ENCODE measurements at places on chromosomes 1 and 21. TPM values are rescaled to one million over a fixed set of nuclear protein-coding genes. Genes with fewer than 3 reads are reported as not detected.

- H3K4me1 ChIP-seq: no peaks in the 10 kb centered on the region
- no peaks in the 10 kb centered on the region for H3K27me3 ChIP-seq
- no peak overlapping the region for H3K4me3 ChIP-seq
- no peaks in the 10 kb centered on the region for H3K36me3 ChIP-seq
- no peak overlapping the region for H3K27ac ChIP-seq
Measured at GRCh38 chr1:108124023-108124422, 76.1 kb downstream of the SLC25A24 start.

DNA sequence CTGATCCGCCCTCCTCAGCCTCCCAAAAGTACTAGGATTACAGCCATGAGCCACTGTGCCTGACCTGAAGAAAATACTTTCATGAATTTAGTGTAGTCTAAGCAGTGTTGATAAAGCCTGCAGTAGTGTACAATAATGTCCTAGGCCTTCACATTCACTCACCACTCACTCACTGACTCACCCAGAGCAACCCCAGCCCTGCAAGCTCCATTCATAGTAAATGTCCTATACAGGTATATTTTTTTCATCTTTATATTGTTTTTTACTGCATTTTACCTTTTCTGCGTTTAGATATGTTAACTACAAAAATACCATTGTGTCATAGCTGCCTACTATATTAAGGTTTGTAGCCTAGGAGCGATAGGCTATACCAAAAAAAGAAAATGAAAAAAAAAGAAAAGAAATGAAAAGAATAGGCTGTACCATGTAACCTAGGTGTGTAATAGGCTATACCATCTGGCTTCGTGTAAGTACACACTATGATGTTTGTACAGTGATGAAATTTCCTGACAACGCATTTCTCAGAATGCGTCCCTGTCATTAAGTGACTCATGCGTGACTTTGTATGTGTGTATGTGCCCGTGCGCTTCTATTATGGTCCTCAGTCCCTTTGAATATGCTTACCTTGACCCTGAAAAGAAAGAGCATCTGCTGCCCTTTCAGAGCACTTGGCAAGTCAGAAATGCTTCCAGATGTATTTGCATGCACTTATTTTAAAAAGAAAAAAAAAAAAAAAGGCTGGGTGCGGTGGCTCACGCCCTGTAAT, 9.2 kb upstream of the SLAMF8 start:
- no peak overlapping the region for H3K27ac ChIP-seq
- no peaks in the 10 kb centered on the region for H3K36me3 ChIP-seq
- peaks cover 6% of the 10 kb centered on the region for H3K27me3 ChIP-seq

- H3K4me3 ChIP-seq: no peak overlapping the region
- no peak overlapping the region for H3K27ac ChIP-seq
- H3K36me3 ChIP-seq: no peaks in the 10 kb centered on the region
- H3K4me1 ChIP-seq: no peaks in the 10 kb centered on the region
- H3K27me3 ChIP-seq: no peaks in the 10 kb centered on the region
- DNase-seq: peak; percentile 95
Measured at GRCh38 chr1:113534130-113534817, 144.0 kb downstream of the MAGI3 start.

DNA sequence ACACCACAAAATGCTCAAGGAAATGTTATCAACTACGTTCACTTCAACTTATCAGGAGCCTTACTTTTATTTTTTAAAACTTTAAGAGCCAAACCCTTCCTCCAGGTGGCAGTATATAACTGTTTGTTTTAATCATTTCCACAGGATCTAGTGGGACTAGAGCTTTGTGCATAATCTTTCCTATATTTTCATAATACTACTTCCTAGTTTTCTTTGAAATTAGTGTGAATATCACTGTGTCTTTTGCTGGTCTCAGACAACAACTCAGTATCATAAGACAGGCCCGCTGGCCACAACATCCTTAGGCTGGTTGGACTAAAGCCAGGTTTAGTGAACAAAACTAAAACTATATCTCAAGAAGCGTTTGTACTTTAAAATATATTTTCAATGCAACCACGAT, 145.5 kb downstream of the TIAM1 start:
- H3K4me1 ChIP-seq: no peaks in the 10 kb centered on the region
- no peaks in the 10 kb centered on the region for H3K36me3 ChIP-seq
- peak; percentile 79 for DNase-seq
- no peaks in the 10 kb centered on the region for H3K27me3 ChIP-seq
- no peak overlapping the region for H3K4me3 ChIP-seq
- H3K27ac ChIP-seq: no peak overlapping the region

DNA sequence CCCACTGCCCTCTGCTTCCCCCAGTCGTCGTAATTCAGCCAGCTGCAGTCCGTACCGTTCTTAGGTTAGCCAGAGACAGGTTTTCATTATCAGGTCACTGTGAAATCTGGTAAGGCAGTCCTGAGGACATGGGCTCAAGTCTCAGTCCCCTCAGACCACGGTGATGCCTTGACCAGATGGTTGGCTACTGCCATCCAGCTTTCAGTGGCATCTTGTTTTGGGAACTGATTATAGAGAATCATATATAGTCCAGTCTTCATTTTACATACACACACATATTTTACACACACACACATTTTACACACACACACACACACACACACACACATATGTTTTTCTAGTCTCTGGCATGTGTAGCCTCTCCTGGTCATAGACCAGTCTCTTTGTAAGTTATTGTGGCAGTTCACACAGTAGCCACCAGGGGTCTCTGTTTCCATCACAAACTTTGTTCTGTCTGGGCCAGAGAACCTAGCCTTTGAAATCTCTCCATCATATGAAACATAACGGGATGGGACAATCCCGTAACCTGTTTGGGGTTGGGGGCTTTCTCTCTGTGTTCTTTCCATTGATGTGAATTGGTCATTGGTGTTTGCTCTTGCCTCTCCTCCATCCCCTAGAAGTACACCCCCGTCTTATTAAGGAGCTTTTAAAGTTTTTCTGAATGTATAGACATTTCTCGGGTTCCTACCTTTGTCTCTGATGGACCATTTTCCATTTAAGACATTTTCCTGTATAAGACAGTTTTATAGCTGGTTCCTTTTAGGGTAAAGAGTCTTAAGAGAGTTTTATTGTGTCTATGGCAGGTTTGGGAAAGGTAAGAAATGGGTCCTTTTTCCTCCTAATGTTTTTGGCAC, 8.4 kb upstream of the IKBKE start:
- no peak overlapping the region for H3K4me3 ChIP-seq
- peaks cover 16% of the 10 kb centered on the region for H3K4me1 ChIP-seq
- DNase-seq: peak; percentile 43

DNA sequence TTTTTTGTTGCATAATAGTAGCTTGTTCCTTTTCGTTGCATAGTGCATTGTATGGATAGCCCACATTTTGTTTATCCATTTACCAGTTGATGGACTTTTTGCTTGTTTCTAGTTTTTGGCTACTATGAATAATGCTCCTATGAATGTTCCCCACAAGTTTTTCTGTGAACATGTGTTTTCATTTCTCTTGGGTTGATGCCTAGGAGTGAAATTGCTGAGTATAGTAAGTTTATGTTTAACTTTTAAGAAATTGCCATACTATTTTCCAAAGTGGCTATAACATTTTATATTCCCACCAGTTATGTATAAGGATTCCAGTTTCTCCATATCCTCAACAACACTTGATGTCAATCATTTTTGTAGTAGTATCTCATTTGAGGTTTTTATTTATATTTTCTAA, 84.8 kb upstream of the CACYBP start:
- DNase-seq: peak; percentile 13
- H3K27me3 ChIP-seq: no peaks in the 10 kb centered on the region
- no peak overlapping the region for H3K4me3 ChIP-seq
- no peaks in the 10 kb centered on the region for H3K4me1 ChIP-seq

DNA sequence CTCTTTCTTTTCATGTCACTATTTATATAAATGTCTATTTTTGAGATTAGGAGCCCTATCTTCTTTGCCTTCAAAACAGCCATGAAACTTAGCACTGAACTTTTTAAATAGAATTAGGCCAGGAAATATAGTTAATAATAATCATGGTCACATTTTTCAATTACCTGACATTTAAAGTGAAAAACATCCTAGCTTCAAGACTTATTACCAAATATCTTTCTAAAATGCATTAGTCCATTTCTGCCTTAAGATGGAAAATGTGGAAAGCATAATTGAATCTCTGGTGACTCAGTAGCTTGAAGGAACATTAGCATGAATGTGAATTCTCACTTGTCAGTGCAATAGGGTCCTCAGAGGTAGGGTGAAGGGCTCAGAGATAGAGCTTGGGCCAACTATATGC, 18.7 kb upstream of the RGS4 start:
- no peaks in the 10 kb centered on the region for H3K36me3 ChIP-seq
- H3K27me3 ChIP-seq: no peaks in the 10 kb centered on the region
- H3K27ac ChIP-seq: no peak overlapping the region
- DNase-seq: no peak

GRCh38 chr1:97660431-97661105, 260.3 kb downstream of the DPYD start:
- no peak overlapping the region for H3K27ac ChIP-seq
- H3K36me3 ChIP-seq: no peaks in the 10 kb centered on the region
- DNase-seq: no peak
- H3K4me3 ChIP-seq: no peak overlapping the region
- H3K27me3 ChIP-seq: no peaks in the 10 kb centered on the region

DNA sequence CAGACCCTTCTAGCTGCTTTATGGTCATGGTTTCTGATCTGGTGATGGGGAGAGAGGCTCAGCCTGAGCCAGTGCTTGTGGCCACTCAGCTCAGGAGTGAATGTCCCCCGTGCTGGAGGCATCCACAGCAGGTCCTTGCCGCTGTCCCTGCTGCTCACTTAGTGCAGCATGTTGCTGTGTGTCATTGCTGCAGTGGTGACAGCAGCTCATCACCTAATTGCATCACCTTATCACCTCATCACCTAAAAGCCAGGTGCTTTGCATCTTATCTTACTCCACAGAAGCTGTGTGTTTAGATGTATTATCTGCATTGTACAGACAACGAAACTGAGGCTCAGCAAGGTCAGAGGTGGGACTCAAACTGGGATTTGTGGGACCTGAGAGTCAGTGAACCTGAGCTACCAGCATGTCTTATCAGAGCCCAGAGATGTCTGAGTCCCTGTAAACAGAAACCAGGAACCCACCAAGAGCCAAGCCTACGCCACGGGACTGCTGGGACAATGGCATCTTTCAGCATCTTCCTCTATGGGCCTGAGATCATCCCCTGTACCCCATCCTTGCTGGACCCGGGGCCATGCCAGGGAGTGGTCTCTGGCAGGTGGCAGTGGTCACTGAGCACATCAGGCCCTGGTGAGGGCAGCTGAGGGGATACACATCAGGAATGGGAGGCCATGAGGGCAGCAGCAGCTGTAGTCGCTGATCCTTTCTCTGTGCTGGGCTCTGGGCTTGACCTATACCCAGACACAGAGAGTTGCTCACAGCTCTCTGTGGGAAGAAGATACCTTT, 6.5 kb downstream of the PODN start:
- no peak for DNase-seq
- H3K4me3 ChIP-seq: no peak overlapping the region
- no peaks in the 10 kb centered on the region for H3K27me3 ChIP-seq
- H3K4me1 ChIP-seq: peaks cover 7% of the 10 kb centered on the region
- peaks cover 10% of the 10 kb centered on the region for H3K36me3 ChIP-seq

GRCh38 chr1:222877854-222878253, 63.0 kb downstream of the DISP1 start:
- no peaks in the 10 kb centered on the region for H3K36me3 ChIP-seq
- H3K27me3 ChIP-seq: no peaks in the 10 kb centered on the region
- no peaks in the 10 kb centered on the region for H3K4me1 ChIP-seq
- no peak overlapping the region for H3K4me3 ChIP-seq
- no peak overlapping the region for H3K27ac ChIP-seq

- no peaks in the 10 kb centered on the region for H3K36me3 ChIP-seq
- no peak overlapping the region for H3K27ac ChIP-seq
Measured at GRCh38 chr1:208524925-208525324, 280.7 kb upstream of the PLXNA2 start.

DNA sequence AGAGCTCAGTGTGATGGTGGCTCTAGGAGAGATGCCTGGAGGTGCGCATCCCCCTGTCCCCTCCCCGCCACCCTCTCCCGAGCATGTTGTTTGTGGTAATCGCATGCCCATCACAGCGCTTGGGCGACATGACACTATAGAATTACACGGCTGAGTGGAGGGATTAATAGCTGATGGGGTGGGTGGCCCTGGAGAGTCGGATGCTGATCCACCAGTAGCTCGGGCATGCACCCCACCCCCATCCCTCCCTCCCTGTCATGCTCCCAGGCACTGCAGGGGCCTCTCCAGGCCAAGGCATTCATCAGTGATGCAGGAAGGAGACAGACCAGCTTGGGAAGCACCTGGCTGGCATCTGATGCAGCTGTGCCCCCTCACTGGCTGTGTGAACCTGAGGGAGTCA, 159.0 kb upstream of the IGSF21 start:
- H3K27me3 ChIP-seq: no peaks in the 10 kb centered on the region
- no peak overlapping the region for H3K27ac ChIP-seq
- no peak for DNase-seq
- no peaks in the 10 kb centered on the region for H3K36me3 ChIP-seq

DNA sequence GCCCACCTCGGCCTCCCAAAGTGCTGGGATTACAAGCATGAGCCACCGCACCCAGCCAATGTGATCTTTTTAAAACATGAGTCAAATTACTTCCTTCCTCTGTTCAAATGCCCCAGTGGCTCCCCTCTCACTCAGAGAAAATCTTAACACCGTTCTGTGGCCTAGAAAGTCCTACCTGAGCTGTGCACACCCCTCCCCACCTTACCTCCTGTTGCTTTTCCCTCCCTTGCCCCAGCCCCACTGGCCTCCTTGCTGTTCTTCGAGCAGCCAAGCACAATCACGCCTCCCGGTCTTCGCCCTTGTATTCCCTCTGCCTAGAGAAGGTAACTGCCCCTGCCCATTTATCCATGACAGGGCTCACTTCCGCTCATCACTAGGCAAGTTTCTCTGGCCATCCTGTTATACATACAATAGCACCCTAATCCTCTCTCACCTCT, 62.6 kb upstream of the RPL11 start:
- H3K27ac ChIP-seq: no peak overlapping the region
- H3K4me1 ChIP-seq: no peaks in the 10 kb centered on the region
- no peaks in the 10 kb centered on the region for H3K27me3 ChIP-seq
- no peak overlapping the region for H3K4me3 ChIP-seq
- H3K36me3 ChIP-seq: no peaks in the 10 kb centered on the region

DNA sequence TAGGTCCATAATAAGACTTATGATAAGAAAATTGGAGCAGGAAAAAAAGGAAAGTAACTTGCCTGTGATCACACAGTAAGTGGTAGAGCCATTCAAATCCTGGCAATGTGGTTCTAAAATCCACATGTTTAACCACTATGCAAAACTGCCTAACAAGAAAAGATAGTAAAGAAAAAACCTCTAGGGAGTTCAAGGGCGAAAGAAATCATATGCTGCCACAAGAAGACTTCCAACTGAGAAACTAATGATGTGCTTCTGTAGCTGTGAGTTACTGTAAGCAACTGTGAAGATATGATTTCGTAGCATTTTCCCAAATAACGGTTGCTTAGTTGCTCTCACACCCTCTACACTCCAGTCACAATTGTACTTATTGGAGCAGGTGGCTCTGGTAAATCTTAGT, 20.9 kb upstream of the LYPLAL1 start:
- H3K36me3 ChIP-seq: no peaks in the 10 kb centered on the region
- H3K27ac ChIP-seq: no peak overlapping the region
- H3K27me3 ChIP-seq: no peaks in the 10 kb centered on the region
- H3K4me3 ChIP-seq: no peak overlapping the region
- DNase-seq: no peak
- H3K4me1 ChIP-seq: no peaks in the 10 kb centered on the region

The STIL gene
- total RNA-seq: 5.8 TPM

The IVL gene
- total RNA-seq: not detected

The HCRTR1 gene
- not detected for total RNA-seq

The CACHD1 gene
- 5.4 TPM for total RNA-seq

The RHCE gene
- total RNA-seq: 0.26 TPM

The AADACL3 gene
- not detected for total RNA-seq

The LSM10 gene
- total RNA-seq: 13.9 TPM

Data from fibroblast of lung (primary cell).